HS-27A (cell line): ENCODE measurements at places on chromosomes 2 and 18.

DNA sequence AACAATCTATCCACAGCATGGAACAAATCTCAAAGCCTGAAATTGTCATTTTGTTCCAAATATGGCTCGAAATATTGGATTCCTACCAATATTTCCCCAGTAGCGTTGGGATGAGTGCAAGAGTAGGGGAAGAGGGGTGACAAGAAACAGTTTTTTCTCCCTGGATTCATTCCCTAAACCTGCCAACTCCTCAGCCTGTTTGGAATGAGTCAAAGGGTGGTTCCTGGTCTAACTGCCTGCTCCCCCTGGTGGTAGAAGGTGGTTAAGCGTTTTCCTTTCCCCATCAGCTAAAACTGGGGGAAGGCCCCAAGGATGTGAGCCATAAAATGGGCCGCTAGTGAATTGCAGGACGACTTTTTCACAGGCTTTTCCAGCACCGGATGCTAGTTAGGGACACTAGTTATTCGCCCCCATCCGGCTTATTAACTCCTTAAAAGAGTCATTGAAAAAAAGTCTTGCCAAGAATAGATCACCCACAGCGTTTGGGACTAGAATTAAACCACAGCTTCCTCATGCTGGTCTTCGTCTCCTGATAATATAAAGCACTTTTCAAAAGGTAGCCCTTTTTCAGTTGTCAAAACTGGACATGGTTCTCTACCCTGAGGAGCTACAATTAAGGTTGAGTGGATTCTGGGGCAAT lies 72.5 kb downstream of the DHRS9 start:
- peak; percentile 22 for DNase-seq

GRCh38 chr2:175599966-175600831 lies 401.9 kb downstream of the LNPK start:
- no peak for DNase-seq

DNA sequence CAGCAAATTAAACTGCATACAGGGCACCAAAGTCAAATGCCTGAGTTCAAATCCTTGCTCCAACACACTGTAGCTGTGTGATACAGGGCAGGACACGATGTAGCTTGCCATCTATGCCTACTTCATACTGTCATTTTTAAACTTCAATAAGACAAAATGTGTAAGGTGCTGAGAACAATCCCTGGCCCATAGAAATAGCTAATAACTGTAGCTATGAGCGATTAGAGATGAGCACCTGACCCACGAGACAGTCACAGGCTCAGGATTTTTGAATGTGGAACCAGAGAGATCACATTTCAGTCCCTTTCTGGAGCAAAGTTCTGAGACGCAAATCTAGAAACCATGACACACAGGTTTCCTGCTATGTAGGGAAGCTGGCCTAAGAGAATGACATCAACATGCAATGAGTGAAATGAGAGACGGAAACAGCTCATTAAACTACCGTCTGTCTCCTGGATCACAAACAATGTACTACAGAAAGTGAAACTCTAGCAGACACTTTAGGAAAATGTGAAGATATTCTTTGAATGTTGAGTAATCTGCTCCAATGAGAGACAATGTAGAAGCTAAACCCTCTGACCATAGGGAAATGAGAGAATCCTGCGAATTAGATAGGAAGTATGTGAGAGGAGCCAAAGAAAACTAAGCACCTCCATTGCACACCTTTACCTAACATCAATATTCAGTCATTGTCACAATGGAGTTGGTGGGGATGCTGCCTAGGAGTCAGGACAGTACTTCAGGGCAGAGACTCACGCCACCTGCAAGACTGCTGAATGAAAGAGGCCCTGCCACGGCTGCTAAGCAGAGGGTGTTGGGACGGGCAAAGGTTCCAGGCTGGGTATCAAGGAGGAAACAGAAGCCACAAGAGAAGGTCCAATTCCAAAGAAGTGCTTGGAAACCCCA lies 25.5 kb downstream of the B4GALT6 start:
- no peak for DNase-seq

- DNase-seq: no peak
Observed at GRCh38 chr2:221103930-221104329, 468.2 kb downstream of the EPHA4 start.

GRCh38 chr2:177724398-177725287 lies 332.1 kb downstream of the AGPS start:
- no peak for DNase-seq

DNA sequence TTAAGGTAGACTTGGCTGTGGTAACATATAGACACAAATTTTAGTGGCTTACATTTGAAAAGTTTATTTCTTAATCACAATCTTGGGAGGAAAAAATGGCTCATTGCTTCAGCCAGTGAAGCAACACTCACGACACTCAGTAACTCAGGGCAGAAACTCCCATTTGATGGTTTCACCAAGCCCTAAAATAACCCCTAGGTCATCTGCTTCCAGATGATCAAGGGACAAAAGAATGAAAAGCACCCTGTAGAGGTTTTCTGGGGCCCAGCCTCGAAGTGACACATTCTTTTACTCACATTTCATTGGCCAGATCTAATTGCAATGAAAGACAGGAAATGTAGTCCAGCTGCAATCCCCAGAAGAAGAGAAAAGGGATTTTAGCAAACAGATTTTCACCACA lies 275.9 kb downstream of the TMX3 start:
- no peak for DNase-seq

DNA sequence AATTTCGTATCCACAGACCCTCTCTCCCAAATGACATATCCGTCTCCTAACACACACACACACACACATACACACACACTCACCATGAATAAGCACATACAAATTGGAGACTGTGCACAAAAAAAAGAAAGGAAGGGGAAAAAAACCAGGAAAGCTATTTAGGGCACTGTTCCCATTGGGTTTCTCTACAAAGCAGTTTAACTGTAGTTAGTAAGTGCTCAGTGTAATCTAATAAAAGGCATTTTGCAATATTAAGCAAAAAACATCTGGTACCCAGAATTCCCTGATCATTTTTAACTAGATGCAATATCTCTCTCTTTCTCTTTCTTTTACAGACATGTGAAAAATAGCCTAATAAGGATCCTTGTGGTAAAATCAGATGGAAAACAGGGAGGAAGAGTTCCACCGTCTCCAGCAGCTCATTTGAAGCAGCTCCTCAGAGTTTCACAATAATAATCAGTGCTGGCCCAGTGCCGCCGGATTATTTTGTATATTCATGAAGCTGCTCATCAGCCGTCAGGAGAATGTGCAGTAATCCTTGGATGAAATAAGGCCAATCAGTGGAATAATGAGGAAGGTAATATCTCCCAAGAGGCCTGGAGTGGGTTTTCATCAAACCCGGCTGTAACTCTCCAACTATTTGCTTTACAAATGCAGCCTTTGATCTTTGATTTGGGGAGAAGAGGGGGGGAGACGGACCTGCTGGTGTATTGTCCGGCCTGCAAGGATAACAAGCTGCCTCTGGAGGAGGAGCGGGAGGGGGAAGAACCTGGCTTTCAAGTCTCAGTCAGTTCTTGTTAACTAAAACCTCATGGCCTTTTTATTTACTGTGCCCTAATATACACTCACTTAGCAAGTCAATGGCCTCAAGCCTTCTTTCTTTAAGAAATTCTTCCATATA lies 227.6 kb upstream of the SMIM21 start:
- no peak for DNase-seq

DNA sequence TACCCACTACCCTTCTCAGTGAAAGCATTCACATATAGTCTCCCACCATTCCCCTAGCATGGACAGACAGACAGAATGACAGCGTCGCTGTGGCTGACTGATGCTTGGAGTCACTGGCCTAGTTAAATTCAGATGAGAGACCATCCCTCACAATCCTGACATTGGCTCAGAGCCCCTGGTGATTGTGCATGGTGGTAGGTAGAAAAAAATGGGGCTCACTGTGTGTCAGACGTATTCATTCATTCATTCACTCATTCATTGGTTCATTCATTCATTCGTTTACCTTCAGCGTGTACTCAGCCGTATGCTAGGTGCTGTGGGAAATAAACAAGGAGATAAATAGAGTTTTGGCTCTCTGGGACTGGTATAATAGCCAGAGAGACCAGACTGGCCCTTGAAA lies 94.8 kb upstream of the STPG4 start:
- DNase-seq: no peak

DNA sequence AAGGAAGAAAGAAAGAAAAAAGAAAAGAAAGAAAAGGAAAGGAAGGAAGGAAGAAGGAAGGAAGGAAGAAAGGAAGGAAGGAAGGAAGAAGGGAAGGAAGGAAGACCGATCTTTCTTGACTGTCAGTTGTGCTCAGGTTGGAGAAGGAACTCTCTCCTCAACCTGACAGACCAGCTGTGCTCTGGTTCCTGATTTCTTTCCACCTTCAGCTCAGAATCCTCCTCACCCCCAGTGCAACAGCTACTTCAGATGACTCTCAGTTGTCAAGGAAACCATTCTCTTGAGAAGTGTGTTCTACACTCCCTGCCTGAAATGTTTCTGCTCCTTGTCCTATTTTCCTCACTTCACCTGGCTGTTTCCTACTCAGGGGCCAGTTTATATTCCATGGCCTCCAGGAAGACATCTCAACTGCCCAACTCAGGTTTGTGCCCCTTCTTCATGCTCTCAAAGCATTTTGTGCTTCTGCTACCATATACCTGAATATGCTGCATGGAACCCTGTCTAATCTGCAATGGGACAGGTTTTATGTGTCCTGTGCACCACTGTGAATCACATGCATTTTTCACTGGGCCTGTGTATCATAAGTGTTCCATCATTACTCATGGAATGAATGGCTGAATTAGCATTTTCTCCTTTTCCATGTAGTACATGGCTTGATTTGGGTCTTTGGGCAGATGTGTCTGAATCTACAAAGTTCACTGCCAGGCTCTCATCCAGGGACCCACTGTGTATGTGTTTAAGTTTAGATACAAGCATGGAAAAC lies 32.8 kb upstream of the DOCK10 start:
- DNase-seq: no peak

- no peak for DNase-seq
Observed at GRCh38 chr2:105997711-105998110, 196.4 kb downstream of the UXS1 start.

GRCh38 chr2:233288663-233289062 lies 19.0 kb upstream of the SAG start:
- no peak for DNase-seq

DNA sequence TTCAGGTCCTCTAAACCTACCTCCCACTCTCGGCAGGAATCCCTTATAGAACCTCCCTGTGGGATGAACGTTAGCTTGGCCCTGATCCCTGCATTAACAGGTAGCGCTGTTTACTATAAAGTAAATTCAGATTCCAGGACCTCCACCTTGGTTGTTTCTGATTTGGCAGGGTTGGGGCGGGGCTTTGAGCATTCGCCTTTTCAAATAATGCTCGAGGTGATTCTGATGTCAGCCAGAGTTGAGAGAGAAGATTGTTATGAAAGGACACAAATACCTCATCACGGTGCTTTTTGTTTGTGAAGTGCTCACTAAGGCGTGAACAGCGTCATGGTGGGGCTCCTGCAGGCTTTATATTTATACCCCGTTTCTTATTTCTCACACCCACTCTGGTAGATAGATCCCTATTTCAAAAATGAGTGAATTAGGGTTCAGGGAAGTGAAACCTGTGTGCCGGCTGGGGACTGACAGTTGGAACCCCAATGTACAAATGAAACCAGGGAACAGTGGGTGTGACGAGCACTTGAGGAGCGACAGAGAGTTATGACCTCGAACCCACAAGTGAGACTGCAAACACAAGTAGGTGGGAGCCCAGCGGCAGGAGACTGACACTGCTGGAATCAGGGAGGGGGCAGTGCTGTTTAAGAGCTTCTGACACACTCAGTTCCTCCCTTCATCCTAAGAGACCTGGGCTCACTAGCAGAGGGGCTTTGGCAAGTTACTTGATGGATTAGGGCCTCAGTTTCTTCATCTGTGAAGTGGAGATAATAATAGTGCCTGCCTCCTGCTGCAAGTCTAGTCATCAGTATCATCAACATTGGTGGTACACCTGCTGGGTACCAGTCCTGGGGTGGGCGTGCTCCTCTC lies 14.2 kb upstream of the CXCR4 start:
- no peak for DNase-seq

DNA sequence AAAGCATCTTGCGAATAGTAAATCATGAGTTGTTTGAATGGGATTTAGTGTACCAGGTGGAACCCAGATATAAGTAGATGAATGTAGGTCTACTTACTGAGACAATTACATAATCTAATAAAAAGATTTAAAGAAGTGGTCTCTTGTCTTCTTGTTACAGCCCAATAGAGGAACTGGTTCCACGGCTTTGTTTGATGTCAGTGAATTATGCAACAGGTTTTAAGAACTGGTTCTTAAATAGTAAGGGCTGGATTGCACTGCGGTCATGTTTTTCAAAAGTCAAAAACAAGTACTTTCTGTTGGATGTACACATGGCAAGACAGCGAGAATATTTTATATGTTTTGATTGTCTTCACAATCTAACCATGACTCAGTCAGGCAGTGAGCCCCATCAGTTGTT lies 15.4 kb upstream of the SLC9A2 start:
- DNase-seq: no peak

DNA sequence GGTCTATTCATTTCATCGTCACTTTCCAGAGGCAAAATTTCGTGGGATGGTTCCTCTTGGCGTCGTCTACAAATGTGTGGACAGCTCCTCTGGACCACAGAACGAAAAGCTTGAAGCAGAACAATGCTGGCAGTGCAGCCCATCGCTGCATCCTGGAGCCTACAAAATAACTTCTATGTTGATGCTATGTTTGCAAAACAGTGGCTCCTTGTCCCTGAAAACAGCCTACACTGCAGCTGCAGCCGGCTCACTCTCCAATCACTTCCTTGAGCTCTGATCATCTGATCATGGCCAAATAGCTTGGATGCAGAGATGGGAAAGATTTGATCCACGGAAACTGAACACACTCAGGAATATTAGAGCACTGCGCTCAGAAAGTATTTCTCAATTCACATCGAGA lies 60.0 kb downstream of the DOCK10 start:
- no peak for DNase-seq

- DNase-seq: peak; percentile 45
Observed at GRCh38 chr2:52539026-52539970, 1228.3 kb upstream of the CHAC2 start.

- no peak for DNase-seq
Observed at GRCh38 chr2:125386074-125386473, 1269.9 kb upstream of the GYPC start.

- DNase-seq: no peak
Observed at GRCh38 chr18:23270986-23271680, 135.8 kb downstream of the CABLES1 start.

DNA sequence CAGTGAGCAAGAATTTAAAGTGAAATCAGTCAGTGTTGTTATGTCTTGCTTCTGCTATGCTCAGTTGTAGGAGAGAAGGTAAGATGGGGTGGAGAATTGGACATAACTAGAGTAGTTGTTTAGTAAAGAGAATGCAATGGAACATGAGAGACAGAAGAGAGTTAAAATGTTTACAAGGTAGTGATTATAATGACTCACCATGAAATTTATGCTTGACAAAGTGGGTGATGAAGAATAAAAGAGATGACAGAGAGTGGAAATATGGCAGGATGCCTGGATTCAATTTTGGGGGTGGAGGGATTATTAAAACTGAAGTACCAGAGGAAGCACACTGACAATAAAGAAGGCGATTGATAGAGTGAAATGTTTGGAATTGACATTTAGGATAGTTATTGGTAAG lies 10.6 kb downstream of the SCG2 start:
- no peak for DNase-seq

GRCh38 chr18:72342933-72343332 lies 201.2 kb downstream of the CBLN2 start:
- no peak for DNase-seq
